GM04503 (cell line): ENCODE measurements at places on chromosomes 7 and 10.

GRCh38 chr7:40541336-40541735, 406.5 kb downstream of the SUGCT start:
- DNase-seq, result no peak

DNA sequence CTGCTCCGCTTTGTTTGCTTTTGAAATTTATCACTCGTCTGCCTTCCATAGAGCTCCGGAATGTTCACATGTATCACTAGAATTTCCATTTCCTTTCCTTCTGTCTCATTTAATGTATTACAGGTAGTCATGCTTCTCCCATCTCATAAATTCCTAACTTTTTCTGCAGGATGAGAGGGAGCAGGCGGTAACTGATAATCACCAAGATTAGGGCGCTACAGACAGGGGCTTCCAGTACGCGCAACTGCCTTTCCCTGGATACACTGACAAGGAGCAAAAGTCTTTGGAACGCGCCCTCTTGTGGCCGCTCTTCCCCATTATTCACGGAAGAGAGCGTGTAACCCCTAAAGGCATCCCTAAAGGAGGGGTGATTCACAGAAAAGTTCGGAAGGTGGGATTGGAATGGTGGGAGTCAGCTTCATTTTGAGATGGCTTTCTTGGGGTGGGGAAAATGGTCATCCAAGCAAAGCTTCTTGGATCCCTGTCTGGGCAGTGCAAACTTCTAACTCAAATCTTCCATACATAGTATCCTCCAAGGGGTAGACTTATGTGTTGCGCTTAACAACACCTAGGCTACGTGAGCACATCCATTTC, 6.5 kb downstream of the INHBA start:
- peak; percentile 63 for DNase-seq

GRCh38 chr10:77131214-77131613, 506.4 kb downstream of the KCNMA1 start:
- DNase-seq, result no peak

DNA sequence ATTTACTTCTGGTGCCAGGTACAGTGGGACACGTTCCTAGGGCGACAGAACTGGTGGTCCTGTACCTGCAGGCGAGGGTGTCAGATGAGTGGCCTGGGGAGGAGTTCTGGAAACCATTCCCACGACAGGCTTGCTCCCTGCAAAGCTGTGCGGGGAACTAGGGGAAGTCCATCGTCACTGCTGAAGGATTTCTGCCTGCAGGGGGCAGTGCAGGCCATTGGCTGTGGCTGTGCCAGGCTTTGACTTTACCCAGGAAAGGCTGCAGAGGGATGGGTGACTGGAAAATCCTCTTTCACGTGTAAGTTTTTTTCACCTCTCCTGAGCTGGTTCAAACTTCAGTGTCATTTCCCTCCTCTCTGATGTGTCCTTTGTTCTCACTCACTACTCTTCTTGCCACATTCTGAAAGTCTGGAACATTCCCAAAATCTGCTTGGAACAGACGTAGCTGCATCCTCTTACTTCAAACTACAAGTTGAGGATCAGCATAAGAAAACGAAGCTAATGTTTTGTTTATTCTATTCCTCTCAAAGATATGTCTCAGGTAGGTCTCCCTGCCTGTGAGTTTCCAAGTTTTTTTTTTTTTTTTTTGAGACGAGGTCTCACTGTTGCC, 126.5 kb downstream of the SH2D4B start:
- peak; percentile 9 for DNase-seq

GRCh38 chr10:14602807-14603533, 171.7 kb downstream of the FAM107B start:
- no peak for DNase-seq

- DNase-seq, result no peak
Measured at GRCh38 chr10:120436439-120437112, 20.5 kb upstream of the PLPP4 start.

GRCh38 chr10:32937911-32938424, 20.1 kb downstream of the ITGB1 start:
- no peak for DNase-seq

DNA sequence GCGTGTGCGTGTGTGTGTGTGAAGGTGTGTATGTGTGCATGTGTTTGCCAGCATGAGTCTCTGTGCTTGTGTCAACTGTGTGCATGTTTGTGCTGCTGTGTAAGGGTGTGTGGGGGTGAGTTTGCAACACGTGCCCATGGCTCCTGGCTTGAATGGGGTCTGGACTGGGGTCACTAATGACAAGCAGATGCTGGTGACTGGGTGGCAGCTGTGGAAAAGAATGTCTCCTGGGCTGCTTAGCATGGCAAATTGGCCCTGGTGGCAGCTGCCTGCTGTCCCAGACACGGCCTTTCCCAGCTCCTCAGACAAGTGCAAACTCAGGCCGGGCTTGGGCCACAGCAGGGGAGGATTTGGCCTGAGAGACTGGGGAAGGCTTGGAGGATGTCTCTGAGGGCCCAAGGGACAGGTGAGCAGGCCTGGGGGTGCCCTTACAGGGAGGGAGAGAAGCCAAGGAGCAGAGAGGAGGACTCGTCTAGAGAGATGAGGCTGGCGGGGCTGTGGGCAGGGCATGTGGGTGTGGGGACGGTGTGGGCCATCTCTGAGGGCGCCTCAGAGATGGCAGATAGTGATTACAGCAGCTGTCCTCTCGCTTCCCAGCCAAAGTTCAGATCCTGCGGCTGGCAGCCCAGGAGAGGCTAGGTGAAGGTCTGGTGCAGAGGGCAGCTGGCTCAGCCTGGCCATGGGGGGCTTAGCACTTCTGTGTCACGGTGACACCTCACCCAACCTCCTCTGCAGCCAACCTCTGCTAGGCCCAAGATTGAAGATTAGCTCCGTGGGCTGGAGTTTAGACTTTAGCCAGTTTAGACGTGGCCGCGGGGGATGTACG, 1.5 kb downstream of the AQP1 start:
- no peak for DNase-seq

- no peak for DNase-seq
Measured at GRCh38 chr7:138934861-138935260, 46.3 kb downstream of the KIAA1549 start.

DNA sequence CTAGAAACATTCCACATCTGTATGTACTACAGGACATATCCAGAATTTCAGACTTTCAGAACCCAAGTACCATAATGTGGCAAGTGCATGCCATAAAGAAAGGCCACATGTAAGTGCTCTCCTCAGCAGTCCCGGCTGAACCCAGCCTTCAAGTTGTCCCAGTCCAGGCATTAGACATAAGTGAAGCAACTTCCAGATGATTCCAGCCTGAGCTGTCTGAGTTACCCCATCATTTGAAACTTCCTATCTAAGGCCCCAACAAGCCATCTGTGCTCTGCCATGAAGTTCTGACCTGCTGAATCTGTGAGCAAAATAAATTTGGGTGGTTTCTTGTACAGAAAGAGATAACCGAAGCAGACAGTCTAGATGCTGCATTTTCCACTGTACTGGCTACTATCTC, 218.8 kb downstream of the IPMK start:
- DNase-seq, result no peak
